ENCODE measurements at places on chromosomes 3 and 15. TPM values are rescaled to one million over a fixed set of nuclear protein-coding genes. Genes with fewer than 3 reads are reported as not detected.

Gene TMC3
- total RNA-seq = under 0.01 TPM

Gene MIX23
- 8.2 TPM for total RNA-seq

Gene SLC9C1
- 0.33 TPM for total RNA-seq

Gene EPHA6
- not detected for total RNA-seq

Gene FBXO40
- not detected for total RNA-seq

Gene CHD2
- 253 TPM for total RNA-seq

Gene CLEC3B
- total RNA-seq = 10.5 TPM

Gene ADGRG7
- total RNA-seq = not detected

Gene KBTBD8
- 1.1 TPM for total RNA-seq

Gene TM4SF1
- total RNA-seq = 299 TPM

Gene SEMA7A
- 7.9 TPM for total RNA-seq

Gene MUC4
- total RNA-seq = not detected

Gene UBA7
- total RNA-seq = 69.4 TPM

Gene EIF5A2
- 22.3 TPM for total RNA-seq

Gene PAK6
- total RNA-seq = not detected

Gene OR5K1
- total RNA-seq = 0.57 TPM

Gene ENTPD3
- 0.36 TPM for total RNA-seq

Gene GALNT15
- total RNA-seq = 10.9 TPM

Gene ADCY5
- total RNA-seq = under 0.01 TPM

Gene CAMK2N2
- 0.09 TPM for total RNA-seq

Gene GOLGA6B
- total RNA-seq = not detected

Gene GABRR3
- not detected for total RNA-seq

Gene VEPH1
- total RNA-seq = 27.4 TPM

Gene CCNB2
- 32.1 TPM for total RNA-seq

Gene FAM81A
- total RNA-seq = 2.6 TPM

Gene SLCO2A1
- total RNA-seq = under 0.01 TPM

Gene DAPK2
- total RNA-seq = 3.7 TPM

Gene CCDC39
- 0.27 TPM for total RNA-seq

Gene SLC12A1
- total RNA-seq = under 0.01 TPM

Gene DPPA2
- total RNA-seq = not detected

Gene SLC25A20
- 20.9 TPM for total RNA-seq

Gene SMARCC1
- total RNA-seq = 42.7 TPM

Gene COX5A
- total RNA-seq = 63.0 TPM

Gene TPRG1
- total RNA-seq = 8.6 TPM

Gene PLA2G4B
- 0.49 TPM for total RNA-seq

Gene FOXB1
- not detected for total RNA-seq

Gene GRAMD1C
- 12.1 TPM for total RNA-seq

Gene FAM107A
- total RNA-seq = 0.54 TPM

Gene NGRN
- total RNA-seq = 67.2 TPM

Gene SLC7A14
- 6.1 TPM for total RNA-seq

Gene SLC22A13
- total RNA-seq = 0.45 TPM

Gene CHRNB4
- not detected for total RNA-seq

Gene MRPS22
- 75.8 TPM for total RNA-seq

Gene GOLGA8J
- not detected for total RNA-seq

Gene ZNF621
- 13.0 TPM for total RNA-seq

Gene LTF
- not detected for total RNA-seq

Gene ARHGAP31
- 23.5 TPM for total RNA-seq

Gene ADAMTS9
- total RNA-seq = 0.54 TPM

Gene LMAN1L
- total RNA-seq = not detected

Gene SLC28A1
- not detected for total RNA-seq

Gene LARP6
- 68.1 TPM for total RNA-seq

Gene GPR62
- total RNA-seq = not detected

Gene FOXL2NB
- total RNA-seq = not detected

Gene HDC
- total RNA-seq = not detected

Gene UNC13C
- 0.81 TPM for total RNA-seq

Gene CIB1
- 12.8 TPM for total RNA-seq

Gene PCLAF
- 6.6 TPM for total RNA-seq

Gene EXOG
- 39.6 TPM for total RNA-seq

Gene SH3BP5
- total RNA-seq = 25.5 TPM

Gene PAQR9
- not detected for total RNA-seq

Measured in fibroblast of the aortic adventitia (primary cell).